Ascending aorta (tissue), 2 donors: ENCODE measurements at places on chromosomes 3 and 15. TPM values are rescaled to one million over a fixed set of nuclear protein-coding genes. Genes with fewer than 3 reads are reported as not detected.

Gene CCDC54
- not detected for total RNA-seq

Gene LYZL4
- total RNA-seq, result not detected

Gene GPR62
- not detected for total RNA-seq

DNA sequence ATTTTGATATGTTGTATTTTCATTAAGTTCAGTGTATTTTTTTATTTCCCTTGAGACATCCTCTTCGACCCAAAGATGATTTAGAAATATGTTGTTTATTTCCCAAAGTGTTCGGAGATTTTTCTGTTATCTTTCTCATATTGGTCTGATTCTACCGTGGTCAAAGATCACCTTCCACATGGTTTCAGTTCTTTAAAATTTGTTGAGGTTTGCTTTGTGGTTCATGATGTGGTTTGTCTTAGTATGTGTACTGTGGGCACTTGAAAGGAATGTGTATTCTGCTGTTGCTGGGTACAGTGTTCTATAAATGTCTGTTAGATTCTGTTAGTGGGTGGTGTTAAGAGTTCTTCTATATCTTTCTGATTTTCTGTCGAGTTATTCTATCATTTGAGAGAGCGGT, 103.4 kb upstream of the FHIT start:
- no peaks in the 10 kb centered on the region for H3K4me1 ChIP-seq
- H3K4me3 ChIP-seq, result no peak overlapping the region
- H3K27me3 ChIP-seq, result no peaks in the 10 kb centered on the region

DNA sequence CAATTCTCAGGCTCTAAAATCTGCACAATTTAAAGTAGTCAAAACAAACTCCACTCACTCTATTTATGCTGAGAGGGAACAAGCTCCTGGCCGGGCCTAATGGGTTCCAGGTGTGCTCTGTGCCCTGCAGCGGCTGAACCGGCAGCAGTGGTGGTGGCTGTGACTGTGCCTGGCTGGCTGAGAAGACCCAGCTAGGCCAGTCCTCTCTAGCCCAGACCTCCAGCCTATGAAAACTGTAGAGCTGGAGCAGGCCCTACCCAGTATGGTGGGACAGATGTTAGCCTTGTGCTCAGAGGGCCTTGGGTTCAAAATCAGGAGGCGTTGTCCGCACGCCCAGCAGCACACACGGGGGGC, 37.0 kb downstream of the EPHB3 start:
- H3K4me3 ChIP-seq, result no peak overlapping the region
- no peak overlapping the region for H3K27ac ChIP-seq

GRCh38 chr15:69595009-69595791, 142.6 kb downstream of the RPLP1 start:
- no peaks in the 10 kb centered on the region for H3K36me3 ChIP-seq
- peak overlapping the region; percentile 91 for H3K27ac ChIP-seq
- H3K4me1 ChIP-seq, result peaks cover 38% of the 10 kb centered on the region
- no peaks in the 10 kb centered on the region for H3K27me3 ChIP-seq
- H3K4me3 ChIP-seq, result peak overlapping the region; percentile 18
- peak; percentile 92 for DNase-seq

DNA sequence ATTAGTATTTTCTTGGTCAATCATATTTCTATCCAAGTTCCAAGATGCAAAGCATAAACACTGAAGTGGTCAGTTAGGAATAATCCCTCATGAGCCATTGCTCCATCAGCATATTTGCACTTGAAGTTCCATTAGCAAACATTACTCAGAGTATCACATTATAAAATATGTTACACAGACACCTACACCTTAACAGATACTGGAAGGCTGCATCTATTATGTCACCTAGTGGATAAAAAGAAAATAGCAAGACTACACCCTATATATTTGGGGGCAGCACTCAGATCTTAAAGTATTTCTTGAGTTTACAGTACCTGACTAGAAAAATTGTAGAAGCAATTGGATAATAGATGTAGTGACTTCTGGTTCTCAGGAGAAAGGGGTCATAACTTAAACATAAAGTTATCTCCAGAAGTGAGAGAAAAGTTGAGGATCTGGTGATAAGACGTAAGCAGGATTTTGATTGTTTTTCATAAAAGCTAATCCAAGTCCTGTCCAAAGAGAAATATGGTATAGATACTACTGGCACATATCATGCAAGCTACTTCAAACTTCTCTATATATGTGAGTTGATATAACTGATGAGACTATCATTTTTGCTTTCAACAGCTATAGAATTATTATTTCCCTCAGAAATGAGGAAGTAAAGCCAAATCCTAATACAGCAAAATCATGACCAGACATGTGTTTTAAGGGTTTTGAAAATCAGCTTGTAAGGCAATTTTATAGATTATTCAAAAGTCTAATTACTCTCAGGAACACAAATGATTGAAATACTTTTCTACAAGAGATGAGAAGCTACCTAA, 422.2 kb downstream of the GBE1 start:
- no peaks in the 10 kb centered on the region for H3K36me3 ChIP-seq
- H3K27ac ChIP-seq, result no peak overlapping the region
- H3K4me3 ChIP-seq, result no peak overlapping the region
- H3K4me1 ChIP-seq, result no peaks in the 10 kb centered on the region

DNA sequence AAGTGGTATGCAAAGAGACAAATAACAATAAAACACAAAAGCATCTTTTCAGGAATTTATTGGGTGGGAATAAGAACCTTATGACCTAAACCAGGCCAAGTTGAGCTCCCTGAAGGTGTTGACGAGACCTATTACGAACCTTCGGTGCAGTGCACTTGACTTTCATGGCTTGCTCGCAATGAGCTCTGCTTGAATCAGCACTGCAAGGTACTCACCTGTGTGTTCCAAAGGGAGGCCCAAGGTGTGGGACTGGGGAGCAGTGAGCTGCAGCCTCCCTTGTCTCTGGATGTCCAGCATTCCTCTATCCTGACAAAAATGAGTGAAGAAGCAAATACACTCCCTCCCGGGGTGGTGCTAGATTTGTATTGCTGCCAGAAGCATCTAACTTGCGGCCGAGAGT, at the start of gene MDFIC2:
Gene MDFIC2, minus strand, starts transcription at position 303 of the 400 bp plus-strand sequence. CDS start 665 bp downstream, outside the sequence.
- DNase-seq, result no peak
- H3K27ac ChIP-seq, result no peak within 1 kb of the TSS
- no peak within 1 kb of the TSS for H3K4me3 ChIP-seq
- no peaks in the 10 kb centered on the region for H3K27me3 ChIP-seq
- H3K36me3 ChIP-seq, result no peaks in the 10 kb centered on the region

DNA sequence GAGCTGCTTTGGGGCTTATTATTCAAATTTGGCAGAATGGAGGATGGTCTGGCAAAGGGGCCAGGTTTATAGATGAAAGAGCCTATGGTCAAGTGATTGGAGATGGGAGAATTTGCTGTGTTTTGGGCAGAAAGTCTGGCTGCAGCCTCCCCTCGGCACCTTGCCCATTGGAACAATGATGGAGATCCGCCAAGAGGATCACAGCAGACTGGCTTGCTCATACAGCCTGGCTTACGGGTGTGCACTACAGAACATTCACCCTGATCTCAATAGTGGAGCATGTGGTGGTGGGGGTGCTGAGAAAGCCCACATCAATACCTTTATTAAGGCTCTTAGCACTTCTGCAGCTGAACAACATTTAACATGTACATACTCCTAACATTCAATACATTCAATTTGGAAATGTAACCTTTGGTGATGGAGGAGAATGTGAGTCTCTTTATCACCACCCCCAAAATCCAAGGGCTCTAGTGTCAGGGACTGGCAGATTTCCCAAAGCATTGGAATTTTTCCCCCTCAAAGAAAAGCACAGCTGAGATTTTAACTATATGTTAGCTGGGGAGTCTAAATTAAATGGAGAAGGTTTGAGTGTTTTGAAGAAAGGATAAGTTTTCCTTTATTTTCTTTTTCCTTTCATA, 118.4 kb upstream of the TMC3 start:
- no peaks in the 10 kb centered on the region for H3K36me3 ChIP-seq
- no peak for DNase-seq
- no peaks in the 10 kb centered on the region for H3K4me1 ChIP-seq
- H3K4me3 ChIP-seq, result no peak overlapping the region
- no peaks in the 10 kb centered on the region for H3K27me3 ChIP-seq

- no peaks in the 10 kb centered on the region for H3K4me1 ChIP-seq
- H3K27me3 ChIP-seq, result no peaks in the 10 kb centered on the region
- H3K4me3 ChIP-seq, result no peak overlapping the region
- H3K27ac ChIP-seq, result no peak overlapping the region
Measured at GRCh38 chr3:138459619-138460535, 25.5 kb downstream of the ESYT3 start.

DNA sequence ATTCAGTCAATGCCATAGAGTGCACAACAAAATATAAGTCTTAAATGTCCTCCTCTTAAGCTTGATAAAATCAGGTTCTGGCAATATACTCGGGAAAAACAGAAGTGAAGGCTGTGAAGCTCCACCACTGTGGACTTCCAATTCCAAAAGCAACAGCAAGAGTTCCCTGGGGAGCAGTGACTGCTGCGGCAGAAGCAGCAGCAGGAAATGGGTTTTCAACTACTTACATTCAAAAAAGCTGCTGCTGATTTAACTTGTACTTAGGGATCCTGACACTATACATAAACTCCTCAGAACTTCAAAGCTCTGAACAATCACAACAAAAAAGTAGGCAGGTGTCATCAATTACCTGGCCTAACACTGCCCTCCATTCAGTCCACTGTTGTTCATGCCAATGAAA, 4.7 kb downstream of the CEP152 start:
- no peak for DNase-seq
- H3K4me3 ChIP-seq, result no peak overlapping the region
- H3K4me1 ChIP-seq, result no peaks in the 10 kb centered on the region
- no peak overlapping the region for H3K27ac ChIP-seq
- H3K27me3 ChIP-seq, result no peaks in the 10 kb centered on the region

DNA sequence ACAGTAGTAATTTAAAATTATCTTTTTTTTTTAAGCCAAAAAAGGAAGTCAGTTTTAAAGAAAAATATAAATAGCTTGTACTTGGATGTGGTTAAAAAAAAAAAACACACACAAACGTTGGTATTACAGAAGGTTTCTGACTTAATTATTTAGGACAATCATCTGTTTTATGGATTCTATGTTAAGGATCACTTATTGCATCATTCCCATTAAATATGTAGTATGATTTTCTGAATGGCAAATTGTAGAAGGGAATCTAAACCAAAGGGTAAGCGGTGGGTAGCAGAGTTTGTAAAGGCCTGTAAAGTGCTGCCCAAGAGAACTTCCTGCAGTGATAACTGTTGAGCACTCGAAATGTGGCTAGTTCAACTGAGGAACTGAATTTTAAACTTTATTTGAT, 8.0 kb downstream of the SENP2 start:
- peaks cover 44% of the 10 kb centered on the region for H3K36me3 ChIP-seq
- H3K4me1 ChIP-seq, result no peaks in the 10 kb centered on the region
- H3K4me3 ChIP-seq, result no peak overlapping the region
- no peak for DNase-seq

- peaks cover 16% of the 10 kb centered on the region for H3K4me1 ChIP-seq
- no peak overlapping the region for H3K4me3 ChIP-seq
- no peak overlapping the region for H3K27ac ChIP-seq
- no peaks in the 10 kb centered on the region for H3K27me3 ChIP-seq
- no peak for DNase-seq
Measured at GRCh38 chr3:61662861-61663260, 101.5 kb downstream of the PTPRG start.

GRCh38 chr3:123013876-123014275, 13.7 kb downstream of the SEMA5B start:
- H3K36me3 ChIP-seq, result no peaks in the 10 kb centered on the region
- no peaks in the 10 kb centered on the region for H3K27me3 ChIP-seq

DNA sequence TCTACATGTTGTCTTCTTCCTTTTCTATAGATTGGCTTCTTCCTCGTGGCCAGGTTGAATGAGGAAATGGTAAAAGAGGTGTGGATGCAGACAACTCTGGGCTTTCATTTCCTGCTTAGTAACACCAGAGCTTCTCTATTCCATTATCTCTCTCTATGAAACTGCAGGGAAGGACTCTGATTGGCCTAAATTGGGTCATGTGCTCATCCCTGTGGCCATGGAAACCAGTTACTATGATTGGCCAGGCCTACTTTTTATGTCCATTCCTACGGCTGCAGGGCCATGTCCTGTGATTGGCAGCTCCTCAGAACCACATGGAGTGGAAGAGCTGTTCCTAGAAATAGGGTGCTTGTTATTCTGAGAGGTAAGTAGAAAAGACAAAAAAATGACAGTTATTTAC, 486.9 kb upstream of the ADAMTS9 start:
- H3K27me3 ChIP-seq, result no peaks in the 10 kb centered on the region
- no peak for DNase-seq
- H3K27ac ChIP-seq, result peak overlapping the region; percentile 83
- H3K36me3 ChIP-seq, result no peaks in the 10 kb centered on the region

- no peaks in the 10 kb centered on the region for H3K4me1 ChIP-seq
- H3K27me3 ChIP-seq, result no peaks in the 10 kb centered on the region
- peak overlapping the region; percentile 64 for H3K27ac ChIP-seq
- no peak for DNase-seq
- no peak overlapping the region for H3K4me3 ChIP-seq
- H3K36me3 ChIP-seq, result no peaks in the 10 kb centered on the region
Measured at GRCh38 chr3:158700559-158700958, 28.1 kb upstream of the LXN start.

- H3K27me3 ChIP-seq, result no peaks in the 10 kb centered on the region
- H3K27ac ChIP-seq, result no peak overlapping the region
- no peak overlapping the region for H3K4me3 ChIP-seq
- H3K4me1 ChIP-seq, result no peaks in the 10 kb centered on the region
- no peaks in the 10 kb centered on the region for H3K36me3 ChIP-seq
- DNase-seq, result no peak
Measured at GRCh38 chr3:36317915-36318314, 62.4 kb upstream of the STAC start.

DNA sequence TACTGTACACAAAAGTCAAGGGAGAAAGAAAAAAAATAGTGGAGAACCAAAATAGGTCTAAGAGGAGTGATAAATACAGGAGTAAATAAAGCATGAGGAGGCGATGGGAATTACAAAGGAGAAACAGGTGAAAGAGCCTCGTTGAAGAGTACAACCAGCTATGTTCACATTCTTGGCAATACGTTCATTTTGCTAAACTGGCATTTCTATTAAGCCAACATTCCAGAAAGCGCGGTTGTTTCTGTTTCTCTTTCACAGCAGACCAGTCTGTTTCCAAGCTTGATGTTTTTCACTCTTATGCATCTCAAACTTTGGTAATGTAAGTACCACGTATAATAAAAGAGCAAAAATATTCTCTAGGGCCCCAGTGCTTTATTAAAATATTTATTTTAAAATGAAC, 74.5 kb downstream of the NSUN3 start:
- no peak overlapping the region for H3K27ac ChIP-seq
- H3K36me3 ChIP-seq, result no peaks in the 10 kb centered on the region
- DNase-seq, result no peak
- no peaks in the 10 kb centered on the region for H3K27me3 ChIP-seq
- H3K4me1 ChIP-seq, result no peaks in the 10 kb centered on the region

GRCh38 chr3:13069495-13069894, 3.7 kb downstream of the IQSEC1 start:
- H3K27me3 ChIP-seq, result no peaks in the 10 kb centered on the region
- H3K4me3 ChIP-seq, result no peak overlapping the region
- no peaks in the 10 kb centered on the region for H3K36me3 ChIP-seq
- DNase-seq, result no peak
- peaks cover 4% of the 10 kb centered on the region for H3K4me1 ChIP-seq

GRCh38 chr15:88484682-88485331, 17.3 kb downstream of the MRPS11 start:
- no peaks in the 10 kb centered on the region for H3K36me3 ChIP-seq
- H3K27ac ChIP-seq, result no peak overlapping the region

- no peak for DNase-seq
- H3K4me1 ChIP-seq, result peaks cover 7% of the 10 kb centered on the region
Measured at GRCh38 chr15:41554915-41555314, 4.1 kb upstream of the TYRO3 start.
